ENCODE measurements at places on chromosomes 16 and 17.

DNA sequence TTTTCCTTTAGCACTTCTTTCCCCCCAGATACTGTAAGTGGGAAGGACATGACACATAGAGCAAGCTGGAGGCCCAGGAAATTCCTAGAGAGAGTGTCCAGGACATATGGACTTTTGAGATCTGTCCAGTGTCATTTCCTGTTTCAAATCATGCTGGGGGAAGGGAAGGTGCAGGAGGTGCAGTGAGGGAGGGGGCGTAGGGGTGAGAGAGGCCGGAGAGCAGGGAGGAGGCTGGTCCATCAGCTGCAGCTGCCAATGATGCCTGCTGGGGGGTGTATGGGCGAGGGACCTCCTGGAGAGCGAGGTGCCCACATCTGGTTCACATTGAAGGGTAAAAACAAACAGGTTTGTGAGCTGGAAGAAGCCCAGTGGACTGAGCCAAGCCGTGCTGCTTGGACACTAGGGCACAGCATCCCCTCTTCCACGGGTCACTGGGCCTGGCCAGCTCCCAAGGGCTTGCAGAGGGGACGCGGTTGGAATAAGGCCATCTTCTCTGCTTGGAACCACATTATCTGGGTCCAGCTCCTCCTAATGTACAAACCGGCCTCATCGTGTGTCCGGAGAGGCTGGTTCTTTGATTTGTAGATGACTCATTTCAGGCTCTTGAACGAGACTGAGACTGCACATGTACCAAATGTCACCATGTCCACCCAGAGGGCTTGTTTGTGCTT is 70.4 kb upstream of the SMURF2 start:
- peak; percentile 85 for DNase-seq

- DNase-seq, result no peak
These were observed 114.8 kb upstream of the TMEM97 start for GRCh38 chr17:28204244-28204643.

- peak; percentile 7 for DNase-seq
These were observed 44.3 kb downstream of the ADCY9 start for GRCh38 chr16:4071686-4072561.

- no peak for DNase-seq
These were observed 29.7 kb downstream of the TBX21 start for GRCh38 chr17:47762728-47763127.

DNA sequence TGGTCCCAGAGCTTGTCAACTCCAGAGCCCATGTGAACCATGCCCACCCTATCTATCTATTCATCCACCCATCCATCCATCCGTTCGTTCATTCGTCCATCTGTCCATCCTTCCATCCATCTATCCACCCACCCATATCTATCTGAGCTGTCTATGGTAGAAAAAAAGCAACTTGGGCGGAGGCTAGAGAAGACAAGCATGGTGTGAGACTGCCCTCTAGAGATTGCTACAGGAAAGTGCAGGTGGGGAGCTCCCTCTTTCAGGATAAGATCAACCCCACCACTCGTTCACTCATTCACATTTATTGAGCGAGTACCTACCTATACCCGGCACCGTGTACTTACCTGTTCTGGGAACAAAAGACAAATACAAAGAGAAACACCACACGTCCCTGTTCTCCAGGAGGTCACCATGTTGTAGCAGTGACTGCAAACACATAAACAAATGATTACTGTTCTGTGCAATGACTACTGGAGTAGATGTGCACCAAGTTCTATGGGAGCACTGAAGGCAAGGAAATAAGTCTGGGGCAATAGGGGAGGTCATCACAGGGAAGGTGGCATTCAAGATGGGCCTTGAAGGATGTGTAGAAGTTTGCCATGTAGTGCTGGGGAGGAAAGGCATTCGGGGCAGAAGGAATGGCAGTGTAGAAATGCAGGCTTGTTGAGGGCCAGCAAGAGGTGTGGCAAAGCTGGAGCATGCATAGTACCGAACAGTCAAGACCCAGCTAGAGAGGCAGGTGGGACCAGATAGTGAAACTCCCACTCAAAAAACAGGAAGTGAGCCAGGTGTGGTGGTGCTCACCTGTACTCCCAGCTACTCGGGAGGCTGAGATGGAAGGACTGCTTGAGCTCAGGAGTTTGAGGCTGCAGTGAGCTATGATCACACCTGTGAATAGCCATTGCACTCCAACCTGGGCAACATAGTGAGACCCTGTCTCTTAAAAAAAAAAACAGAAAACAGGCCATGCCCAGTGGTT is 13.4 kb upstream of the ATP5MC1 start:
- peak; percentile 67 for DNase-seq

GRCh38 chr17:60410001-60410400 is 12.3 kb upstream of the CHCT1 start:
- DNase-seq, result no peak

- DNase-seq, result no peak
These were observed 23.3 kb upstream of the COG7 start for GRCh38 chr16:23476289-23476688.

- peak; percentile 71 for DNase-seq
These were observed at the start of gene TLCD2 for GRCh38 chr17:1709971-1710806. Gene TLCD2 (minus strand): TSS chr17:1710377. CDS start chr17:1710242, 135 bp downstream.

- DNase-seq, result peak; percentile 84
These were observed 28.4 kb downstream of the CDH13 start for GRCh38 chr16:82655072-82655714.

- DNase-seq, result peak; percentile 21
These were observed 45.7 kb downstream of the AATF start for GRCh38 chr17:36994438-36994837.

- peak; percentile 44 for DNase-seq
These were observed 73.8 kb downstream of the XYLT1 start for GRCh38 chr16:17396762-17397498.

DNA sequence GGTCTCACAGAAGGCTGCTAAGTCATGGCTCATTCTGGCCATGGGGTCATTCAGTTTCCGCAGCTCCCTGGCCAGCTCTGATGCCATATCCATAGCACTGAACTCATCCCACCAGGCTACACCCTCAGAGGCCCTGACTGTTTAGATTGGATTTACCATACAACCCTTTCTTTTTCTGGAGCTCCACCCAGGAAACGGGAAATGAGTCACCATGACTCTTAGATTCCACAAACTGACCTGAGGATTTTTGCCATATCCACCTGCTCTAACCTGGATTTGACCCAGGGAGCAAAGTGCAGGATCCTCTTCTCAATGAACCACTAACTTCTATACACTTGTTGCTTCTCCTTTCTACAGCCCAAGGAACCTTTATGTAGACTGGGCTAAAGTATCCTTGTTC is 20.3 kb upstream of the CALB2 start:
- DNase-seq, result no peak

- DNase-seq, result no peak
These were observed 218.8 kb downstream of the SNX29 start for GRCh38 chr16:12195296-12195695.

DNA sequence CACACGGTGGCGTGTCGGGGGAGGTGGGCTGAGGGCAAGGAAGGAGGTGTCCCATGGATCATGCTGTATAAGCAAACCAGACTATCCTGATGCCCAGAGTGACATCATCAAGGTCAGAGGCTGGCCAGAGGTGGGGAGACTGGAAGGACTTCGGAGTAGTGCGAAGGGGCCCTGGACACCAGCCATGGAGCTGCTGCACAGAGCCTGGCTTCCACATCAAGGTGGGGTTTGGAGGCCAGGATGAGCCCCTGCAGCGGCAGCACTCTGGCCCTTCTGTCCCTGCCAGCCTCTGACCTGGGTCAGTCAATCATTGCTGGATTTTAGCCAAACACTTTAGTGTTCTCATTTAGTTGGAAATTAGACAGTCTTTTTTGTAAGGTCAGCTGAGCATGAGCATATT is 34.8 kb downstream of the MED13 start:
- no peak for DNase-seq

- DNase-seq, result peak; percentile 9
These were observed 4.4 kb downstream of the GGA2 start for GRCh38 chr16:23505671-23506605.

DNA sequence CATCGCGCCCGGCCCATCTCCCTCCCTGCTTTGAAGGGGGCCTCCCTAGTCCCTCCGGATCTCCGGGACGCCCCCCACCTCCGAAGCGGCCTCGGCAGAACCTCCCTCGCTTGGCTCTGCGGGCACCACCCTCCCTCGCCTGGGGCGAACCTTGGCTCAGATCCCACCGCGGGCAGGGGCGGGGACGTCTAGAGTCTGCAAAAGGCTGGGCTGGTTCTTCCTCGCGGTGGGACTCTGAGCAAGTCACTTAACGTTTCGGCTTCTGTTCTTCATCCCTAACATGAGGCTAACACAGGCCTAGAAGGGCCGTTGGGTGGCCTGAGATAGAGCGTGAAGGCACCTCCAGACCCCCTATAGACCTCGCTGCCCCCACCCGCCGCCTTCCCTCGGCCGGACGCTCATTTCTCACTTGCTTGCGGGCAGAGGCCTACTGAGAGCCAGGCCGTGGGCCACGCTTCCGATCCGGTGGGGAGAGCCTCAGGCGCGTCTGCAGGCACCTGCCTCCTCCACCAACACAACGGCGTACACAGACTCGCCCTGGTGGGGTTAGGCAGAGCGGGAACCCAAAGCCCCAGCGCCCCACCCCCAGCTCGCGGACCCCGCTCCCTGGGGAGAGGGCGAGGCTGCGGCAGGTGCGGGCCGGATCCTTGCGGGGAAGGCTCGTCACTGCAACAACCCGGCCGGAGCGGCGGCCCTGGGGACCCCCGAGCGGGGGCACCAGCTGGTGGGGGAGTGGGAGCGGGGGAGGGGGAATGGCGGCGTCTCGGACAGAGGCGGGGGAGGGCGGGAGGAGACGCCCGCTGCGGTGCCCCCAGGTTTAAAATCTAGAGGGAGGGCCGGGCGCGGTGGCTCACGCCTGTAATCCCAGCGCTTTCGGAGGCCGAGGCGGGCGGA is 5.4 kb downstream of the MYO1C start:
- DNase-seq, result peak; percentile 67

- no peak for DNase-seq
These were observed 7.5 kb upstream of the CSNK2A2 start for GRCh38 chr16:58205276-58206036.

GRCh38 chr16:88317613-88317965 is 65.2 kb upstream of the ZNF469 start:
- no peak for DNase-seq

DNA sequence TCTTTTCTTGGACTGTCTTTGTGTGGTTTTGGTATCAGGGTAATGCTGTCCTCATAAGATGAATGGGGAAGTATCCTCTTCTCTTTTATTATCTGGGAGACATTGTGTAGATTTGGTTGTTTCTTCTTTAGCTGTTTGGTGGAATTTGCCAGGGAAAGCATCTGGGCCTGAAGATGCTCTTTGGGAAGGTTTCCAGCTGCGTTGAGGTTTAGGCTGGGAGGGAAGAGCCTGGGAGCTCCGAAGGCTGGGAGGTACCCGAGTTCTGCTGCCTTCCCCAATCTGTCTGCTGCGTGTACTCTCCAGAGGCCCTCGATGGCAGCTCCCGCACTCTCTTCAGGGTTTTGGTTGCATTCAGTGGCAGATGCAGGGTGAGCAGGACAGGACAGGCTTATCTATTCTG is 25.6 kb upstream of the CRISPLD2 start:
- DNase-seq, result no peak

DNA sequence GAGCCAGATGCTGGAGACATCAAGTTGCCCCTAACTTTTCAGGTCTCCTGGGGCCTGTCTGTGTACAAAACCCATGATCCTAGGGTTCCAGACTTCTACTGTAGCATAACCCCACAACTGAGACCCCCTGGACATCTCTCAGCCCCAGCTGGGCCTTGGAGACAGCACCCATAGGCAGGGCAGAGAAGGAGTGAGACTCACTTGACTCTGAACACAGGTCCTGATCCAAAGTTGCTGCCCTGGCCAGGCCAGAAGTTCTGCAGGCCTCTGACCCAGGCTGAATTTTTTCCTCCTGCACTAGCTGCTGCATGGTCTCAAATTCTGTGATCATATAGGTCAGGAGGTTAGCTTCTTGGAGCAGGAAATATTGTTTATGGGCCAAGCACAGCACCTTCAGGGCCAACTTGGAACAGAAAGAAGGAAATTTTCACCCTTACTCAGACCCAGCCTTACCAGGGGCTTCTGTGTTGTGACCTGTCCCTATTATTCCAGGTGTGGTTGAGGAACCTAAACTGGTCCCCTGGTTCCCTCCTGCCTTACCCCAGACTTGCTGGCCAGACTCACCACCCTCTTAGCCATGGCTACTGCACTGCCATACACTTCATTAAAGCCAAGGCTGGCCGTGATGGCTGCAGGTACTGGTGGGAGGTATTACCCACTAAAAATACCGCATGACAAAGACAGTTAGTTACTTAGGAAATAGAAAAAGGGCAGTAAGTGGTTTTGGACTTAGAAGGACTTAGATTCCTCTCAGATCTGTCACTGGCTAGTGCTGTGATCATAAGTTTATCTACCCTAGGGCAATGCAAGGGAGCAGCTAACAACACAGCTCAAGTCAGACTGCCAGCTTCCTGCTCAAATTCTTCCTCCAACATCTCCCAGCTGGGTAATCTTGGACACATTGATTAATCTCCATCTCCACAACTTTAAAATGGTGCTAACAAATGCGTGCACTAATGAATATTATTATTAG is 2180.1 kb downstream of the TP53TG3F start:
- no peak for DNase-seq

GRCh38 chr16:28092721-28093384 is 29.3 kb upstream of the GSG1L start:
- no peak for DNase-seq

- DNase-seq, result no peak
These were observed 9.0 kb upstream of the CCDC154 start for GRCh38 chr16:1453316-1453715.

DNA sequence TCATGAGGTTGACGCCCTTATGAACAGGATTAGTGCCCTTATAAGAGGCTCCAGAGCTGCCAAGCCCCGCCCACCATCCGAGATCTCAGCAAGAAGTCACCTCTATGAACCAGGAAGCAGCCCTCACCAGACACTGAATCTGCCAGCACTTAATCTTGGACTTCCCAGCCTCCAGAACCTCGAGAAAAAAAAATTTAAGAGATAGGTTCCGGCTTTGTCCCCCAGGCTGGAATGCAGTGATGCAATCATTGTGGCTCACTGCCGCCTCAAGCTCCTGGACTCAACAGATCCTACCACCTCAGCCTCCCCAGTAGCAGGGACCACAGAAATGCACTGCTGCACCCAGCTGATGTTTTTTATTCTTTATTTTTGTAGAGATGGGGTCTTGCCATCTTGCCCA is 22.5 kb upstream of the ADCY9 start:
- DNase-seq, result no peak

- no peak for DNase-seq
These were observed 43.8 kb upstream of the ENDOV start for GRCh38 chr17:80371196-80371595.

DNA sequence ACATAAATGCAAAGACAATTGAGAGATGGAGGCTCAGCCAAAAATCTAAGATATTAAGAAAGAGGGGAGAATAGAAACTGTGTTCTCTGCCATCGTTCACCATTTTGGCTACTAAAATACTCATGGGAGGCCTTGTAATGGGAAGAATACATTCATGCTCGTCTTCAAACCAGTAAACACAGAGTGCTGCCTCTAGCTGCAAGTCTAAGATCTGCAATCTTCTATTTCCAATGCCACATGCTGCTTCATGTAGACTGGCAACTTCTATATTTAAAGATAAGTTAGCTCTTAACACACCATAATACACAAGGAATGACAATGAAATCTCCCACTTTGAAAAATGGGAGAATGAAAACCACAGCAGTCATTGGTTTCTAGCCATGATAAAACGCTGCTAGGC is 387.3 kb downstream of the HS3ST3B1 start:
- DNase-seq, result no peak
